ENCODE measurements at places on chromosomes 3 and 15.
A peak's percentile ranks its signal among the peaks of the same experiment; 100 is the strongest.

DNA sequence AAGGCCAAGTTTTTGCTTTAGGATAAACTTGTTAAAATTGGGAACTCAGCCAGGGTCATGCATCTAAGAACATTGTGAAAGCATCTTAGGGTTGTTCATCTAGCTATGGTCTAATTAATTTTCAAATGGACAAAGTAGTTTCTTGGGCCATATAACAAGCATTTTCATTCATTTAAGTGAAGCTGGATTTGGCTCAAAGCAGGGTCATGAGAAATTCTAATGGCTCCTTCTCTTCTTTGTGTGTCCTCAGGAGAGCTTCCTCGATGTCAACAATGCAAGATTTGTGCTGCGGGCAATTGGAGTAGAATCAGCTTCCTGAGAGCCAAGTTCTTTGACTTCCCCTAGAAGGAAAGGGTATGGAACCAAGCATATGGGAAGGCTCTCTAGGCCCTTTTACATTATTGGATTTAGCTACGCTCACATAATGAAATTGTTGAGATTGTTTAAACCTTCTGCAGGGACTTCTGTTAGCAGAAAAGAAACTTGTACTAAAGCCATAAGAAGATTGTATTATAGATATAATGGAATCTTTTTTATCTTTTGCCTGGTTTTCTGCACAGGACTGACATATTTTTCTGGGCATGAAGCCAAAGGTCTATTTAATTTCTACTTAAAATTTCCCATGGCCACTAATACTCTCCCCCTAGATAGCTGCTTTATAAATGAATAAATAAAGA lies 1.8 kb upstream of the SAMMSON start:
- DNase-seq: peak; percentile 37

DNA sequence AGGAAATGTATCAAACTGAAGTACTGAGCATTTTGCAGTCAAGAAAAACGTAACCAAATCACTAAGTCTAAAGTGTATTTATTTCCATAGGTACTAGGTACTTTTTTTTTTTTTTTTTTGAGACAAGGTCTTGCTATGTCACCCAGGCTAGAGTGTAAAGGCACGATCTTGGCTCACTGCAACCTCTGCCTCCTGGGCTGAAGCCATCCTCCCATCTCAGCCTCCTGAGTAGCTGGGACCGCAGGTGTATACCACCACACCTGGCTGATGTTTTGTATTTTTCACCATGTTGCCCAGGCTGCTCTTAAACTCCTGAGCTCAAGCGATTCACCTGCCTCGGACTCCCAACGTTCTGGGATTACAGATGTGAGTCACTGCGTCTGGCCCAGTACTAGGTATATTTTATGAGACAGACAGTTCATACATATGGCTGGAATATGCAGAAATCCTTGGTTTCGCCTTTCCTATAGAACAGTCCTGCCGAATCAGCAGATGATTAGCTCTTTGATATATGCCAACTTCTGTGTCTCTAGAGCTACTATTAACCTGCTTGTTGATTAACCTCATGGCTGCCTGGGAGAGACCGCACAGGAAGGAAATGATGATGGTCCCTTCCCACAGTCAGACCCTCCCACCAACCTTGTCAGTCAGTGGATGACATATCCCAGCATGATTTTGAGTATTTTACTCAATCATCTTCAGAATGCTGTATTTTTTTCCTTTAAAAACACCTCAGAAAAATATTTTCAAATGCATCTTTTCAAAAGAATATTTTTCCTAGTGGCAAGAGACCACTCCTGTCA lies 32.3 kb downstream of the TMOD3 start:
- DNase-seq: no peak

GRCh38 chr3:104763007-104763406 lies 603.7 kb upstream of the ALCAM start:
- DNase-seq: peak; percentile 81

DNA sequence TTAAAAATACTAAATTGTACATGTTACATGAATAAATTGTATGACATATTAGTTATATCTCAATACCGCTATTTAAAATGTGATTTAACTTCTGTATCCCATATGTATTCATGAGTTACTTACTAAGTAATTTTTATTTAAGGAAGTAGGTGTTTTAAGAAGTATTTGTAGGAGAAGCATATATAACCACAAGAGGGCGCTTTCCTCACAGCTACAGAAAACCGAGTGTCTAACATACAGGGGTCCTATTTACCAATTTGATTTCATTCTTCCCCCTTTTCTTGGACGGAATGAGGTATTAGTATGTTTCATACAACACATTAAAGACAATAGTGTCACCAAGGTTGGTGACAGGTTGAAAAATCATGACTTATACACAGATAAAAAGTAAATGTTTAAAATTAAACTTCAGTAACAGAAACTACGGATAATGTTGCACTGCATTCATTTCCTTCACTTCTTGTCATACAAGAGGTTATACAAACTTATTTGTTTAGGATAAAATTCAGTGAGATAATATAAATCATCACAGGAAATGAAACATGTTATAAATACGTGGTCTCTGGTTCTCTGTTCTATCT lies 253.6 kb downstream of the MAGI1 start:
- no peak for DNase-seq

- DNase-seq: no peak
These were observed 45.2 kb downstream of the LRCH3 start for GRCh38 chr3:197836244-197836643.

DNA sequence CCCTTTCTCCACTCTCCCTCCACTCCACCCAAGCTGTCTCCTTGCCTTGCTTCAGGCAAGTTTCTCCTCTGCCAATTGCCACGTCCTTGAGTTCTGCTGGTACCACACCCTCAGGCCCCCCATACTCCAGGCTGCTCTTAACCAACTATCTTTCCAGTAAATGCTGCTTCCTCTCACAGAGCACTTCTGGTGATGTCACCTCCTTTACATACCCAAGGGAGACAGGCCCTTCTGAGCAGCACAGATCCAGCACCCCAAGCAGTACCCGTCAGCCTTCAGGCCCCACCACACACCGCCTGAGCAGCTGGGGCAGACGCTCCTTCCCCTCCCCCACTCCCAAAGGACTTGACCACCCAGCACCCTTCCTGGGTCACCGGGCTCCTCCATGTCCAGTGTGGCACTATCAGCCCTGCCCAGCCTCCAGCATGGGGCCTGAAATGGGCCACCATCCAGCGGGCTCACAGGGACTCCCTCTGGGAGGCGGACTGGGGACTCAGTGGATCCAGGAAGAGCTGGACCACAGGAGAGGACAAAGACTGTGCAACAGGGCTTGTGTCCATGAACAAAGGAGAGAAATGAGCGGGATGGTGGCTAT lies 50.2 kb downstream of the KLF15 start:
- no peak for DNase-seq
